ENCODE measurements at places on chromosomes 2 and 18.

DNA sequence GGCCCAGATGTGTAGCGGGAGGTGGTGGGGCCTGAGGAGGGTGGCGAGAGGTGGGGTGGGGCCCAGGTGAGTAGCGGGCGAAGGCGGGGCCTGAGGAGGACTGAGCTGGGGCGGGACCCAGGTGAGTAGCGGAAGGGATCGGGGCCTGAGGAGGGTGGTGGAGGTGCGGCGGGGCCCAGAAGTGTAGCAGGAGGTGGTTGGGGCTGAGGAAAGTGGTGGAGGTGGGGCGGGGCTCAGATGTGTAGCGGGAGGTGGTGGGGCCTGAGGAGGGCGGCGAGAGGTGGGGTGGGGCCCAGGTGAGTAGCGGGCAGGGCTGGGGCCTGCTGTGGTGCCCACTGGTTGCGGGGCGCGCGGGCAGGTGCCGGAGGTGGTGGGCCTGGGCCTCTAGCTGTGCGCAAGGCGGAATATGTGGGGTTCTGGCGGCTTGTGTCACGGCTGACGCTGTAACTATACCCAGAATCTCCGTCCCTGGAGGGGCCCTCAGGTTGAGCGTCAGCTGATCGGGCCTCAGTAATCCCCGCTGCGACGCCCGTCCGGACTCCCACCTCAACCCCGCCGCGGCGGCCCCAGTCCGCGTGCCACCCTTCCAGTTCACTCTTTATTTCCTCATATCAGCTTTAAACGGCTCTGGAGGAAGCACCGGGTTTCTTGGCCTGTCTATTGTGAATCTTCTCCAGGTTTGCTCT is 866 bp upstream of the SF3B6 start:
- peak; percentile 45 for DNase-seq

- DNase-seq = no peak
These were observed 36.1 kb downstream of the DHRS9 start for GRCh38 chr2:169105476-169105875.

DNA sequence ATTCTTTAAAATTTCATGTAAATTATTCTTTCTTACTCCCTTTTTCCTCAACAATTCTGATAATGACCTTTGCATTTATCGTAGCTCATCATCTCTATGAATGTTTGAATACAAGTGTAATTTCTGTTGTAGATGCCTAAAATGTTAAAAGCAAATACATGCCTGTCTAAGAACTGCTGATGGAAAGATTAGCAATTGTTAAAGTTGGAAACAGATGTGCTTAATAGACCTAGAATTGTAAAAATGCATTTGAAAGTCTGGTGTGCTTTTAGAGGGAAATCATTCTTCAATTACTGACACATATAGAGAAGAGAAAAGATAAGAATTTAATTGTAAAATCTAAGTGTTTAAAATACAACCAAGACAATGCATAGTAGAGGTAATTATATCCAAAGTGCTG is 50.4 kb downstream of the CCDC102B start:
- DNase-seq = no peak

DNA sequence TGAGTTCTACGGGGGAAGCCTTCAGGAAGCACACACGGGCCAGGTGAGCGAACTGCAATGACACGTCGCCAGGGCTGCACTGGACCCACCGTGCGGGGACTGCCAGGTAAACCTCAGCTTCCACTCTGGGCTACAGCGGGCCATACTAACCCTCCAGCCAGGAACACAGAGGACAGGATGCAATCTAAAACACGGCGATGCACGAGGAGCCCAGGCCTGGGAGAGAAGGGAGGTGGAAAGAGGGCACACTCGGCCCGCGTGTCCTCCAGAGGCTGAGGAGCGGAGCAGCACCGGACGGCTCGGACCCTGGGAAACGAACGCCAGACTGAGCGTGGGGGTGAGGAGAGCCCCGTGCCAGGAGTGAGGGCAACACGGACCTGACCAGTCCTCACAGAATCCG is 69.3 kb downstream of the HDAC4 start:
- DNase-seq = no peak

GRCh38 chr2:234548695-234549420 is 52.0 kb upstream of the ARL4C start:
- no peak for DNase-seq

DNA sequence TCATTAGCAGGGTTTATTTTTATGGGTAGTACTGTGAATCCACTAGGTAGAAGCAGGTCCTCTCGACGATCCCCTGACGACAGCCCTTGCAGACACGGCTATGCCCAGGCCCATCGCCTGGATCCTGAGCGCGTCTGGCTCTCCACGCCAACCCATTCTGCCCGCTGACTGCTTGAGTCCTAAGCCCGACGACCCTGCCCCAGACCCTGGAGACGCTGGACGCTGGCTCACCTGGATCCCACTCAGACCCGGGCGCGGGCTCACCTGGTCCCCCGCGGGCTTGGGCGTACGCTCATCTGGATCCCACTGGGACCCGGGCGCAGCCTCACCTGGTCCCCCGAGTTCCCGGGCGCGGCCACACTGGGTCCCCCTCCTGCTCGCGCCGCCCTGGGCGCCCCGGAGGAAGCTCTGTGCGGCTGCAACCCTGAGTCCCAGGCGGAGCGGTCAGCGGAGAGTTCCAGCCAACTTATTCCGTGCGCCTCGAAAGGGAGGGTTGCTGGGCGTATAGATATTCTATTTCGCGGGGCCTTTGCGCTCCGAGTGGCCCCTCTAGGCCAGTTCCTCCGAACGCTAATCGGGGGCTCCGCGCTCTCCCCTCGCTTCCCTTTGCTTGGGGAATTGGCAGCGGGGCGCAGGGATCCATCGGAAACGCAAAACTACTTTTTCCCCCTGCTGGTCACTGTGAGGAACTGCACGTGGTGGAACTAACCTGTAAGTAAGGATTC is 22.4 kb upstream of the RMP24 start:
- peak; percentile 90 for DNase-seq

DNA sequence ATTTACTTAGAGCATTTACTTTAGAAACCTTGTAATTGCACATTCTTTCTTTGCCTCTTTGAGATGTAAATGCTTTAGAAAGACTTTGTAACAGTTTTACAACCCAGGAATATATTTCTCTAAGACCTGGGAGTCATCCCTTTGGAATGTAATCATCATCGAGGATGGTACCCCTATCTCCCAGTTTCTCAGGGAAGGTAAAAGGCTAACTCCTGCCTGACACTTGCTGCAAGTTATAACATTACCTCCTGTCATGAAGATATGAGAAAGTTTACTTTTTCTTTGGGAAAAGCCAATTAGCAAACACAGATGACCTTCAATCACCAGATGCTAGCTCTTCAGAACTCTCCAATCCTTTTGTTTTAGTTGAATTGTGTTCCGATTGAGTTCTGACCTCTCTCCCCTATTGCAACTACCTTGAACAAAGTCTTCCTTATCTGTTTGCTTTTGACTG is 420.3 kb upstream of the FSIP2 start:
- no peak for DNase-seq
